ENCODE measurements at places on chromosomes 5 and 9.
A peak's percentile ranks its signal among the peaks of the same experiment; 100 is the strongest.

GRCh38 chr5:54083851-54084250 is 226.5 kb downstream of the ARL15 start:
- DNase-seq: no peak

DNA sequence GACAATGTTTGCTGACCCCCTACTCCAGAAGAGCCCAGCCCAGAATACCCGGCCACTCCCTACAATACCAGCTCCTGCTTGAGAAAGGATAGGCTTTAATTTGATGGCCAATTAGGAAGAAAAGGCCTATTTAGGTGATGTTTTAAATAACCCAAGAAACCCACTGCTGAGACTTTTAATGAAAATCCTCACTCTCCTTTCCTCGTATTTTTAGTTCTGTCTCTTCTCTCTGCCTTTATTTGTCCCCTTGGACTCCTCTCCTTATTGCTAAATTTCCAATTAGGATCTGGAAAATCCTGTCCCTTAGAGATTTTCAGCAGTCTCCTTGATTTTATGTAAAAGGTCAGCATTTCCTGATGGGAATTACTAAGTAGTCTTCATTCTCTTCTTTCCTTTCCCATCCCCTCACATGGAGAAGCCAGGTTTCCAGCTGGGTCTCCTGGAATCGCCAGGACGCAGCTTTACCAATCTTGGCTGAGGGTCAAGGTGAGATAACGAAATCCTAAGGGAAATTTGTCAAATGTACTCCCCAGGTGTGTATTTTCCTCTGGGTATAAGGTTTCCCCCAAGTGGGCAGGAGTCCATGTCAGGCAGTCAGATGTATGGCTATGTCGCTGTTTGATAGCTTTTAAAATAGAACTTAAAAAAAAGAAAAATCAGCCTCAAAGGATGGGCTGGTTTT is 11.7 kb downstream of the STC2 start:
- no peak for DNase-seq

- no peak for DNase-seq
These were observed 291.8 kb downstream of the AOPEP start for GRCh38 chr9:95018099-95018936.

DNA sequence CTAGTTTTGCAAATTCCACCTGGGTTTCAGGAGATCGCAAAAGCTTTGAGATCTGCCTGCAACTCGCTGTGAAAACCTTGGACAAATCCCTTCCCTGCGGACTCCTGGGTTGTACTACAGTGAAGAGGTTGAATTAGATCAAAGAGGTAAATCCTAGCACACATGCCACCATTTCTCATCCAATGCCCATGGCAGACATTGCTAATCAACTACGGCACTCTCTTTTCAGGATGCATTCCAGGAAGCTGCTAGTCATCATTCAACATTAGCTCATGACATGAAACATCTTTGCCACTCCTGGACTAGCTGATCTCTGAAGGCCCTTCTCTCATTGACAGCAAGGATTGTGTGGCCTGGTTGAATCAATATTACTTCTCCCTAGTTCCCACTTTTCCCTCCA is 46.1 kb downstream of the PCDH1 start:
- no peak for DNase-seq

- peak; percentile 64 for DNase-seq
These were observed 851 bp upstream of the ZDHHC12 start for GRCh38 chr9:128724744-128725211.

DNA sequence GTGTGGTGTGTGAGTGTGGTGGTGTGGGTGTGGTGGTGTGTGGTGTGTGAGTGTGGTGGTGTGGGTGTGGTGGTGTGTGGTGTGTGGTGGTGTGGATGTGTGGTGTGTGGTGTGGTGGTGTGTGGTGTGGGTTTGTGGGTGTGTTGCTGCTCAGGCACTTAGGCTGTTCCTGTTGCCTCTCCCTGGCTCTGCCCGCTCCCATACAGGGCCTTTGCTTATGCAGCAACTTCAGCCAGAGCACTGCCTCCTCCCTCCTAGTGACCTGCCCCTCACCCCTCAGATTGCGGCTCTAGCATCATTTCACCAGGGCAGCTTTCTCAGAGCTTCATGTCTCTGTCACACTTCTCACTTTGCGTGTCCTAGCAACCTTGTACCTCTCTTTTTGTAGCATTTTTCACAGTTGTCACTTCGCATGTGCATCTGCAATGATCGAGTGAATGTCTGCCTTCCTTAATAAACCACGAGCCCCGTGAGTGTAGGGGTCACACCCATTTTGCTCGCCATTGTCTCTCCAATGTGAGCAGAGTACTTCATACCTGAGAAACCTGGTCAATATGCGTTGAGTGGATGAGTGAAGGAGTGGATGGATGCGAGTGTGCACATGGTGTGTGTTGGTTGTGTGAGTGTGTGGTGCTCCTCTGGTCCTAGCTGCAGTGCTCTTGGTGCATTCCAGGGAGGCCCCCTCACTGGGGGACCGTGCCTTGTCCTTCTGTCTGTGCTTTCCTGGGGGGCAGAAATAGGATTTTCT is 167.9 kb upstream of the PANK3 start:
- DNase-seq: no peak

GRCh38 chr5:80269991-80270438 is 14.2 kb upstream of the SERINC5 start:
- no peak for DNase-seq
